ENCODE measurements at places on chromosomes 16 and 17. TPM values are rescaled to one million over a fixed set of nuclear protein-coding genes. Genes with fewer than 3 reads are reported as not detected.

HSPB9 gene
- not detected for total RNA-seq

SOST gene
- total RNA-seq: not detected

ITGAL gene
- total RNA-seq: 8.8 TPM

ATP2C2 gene
- not detected for total RNA-seq

GRCh38 chr16:67393111-67393787, at the start of gene TPPP3:
Gene TPPP3 (minus strand): TSS chr16:67393498. CDS start chr16:67391111, 2,387 bp downstream.
- DNase-seq: peak; percentile 77

GAS2L2 gene
- 1.4 TPM for total RNA-seq

ZNF598 gene
- total RNA-seq: 83.1 TPM

DNA sequence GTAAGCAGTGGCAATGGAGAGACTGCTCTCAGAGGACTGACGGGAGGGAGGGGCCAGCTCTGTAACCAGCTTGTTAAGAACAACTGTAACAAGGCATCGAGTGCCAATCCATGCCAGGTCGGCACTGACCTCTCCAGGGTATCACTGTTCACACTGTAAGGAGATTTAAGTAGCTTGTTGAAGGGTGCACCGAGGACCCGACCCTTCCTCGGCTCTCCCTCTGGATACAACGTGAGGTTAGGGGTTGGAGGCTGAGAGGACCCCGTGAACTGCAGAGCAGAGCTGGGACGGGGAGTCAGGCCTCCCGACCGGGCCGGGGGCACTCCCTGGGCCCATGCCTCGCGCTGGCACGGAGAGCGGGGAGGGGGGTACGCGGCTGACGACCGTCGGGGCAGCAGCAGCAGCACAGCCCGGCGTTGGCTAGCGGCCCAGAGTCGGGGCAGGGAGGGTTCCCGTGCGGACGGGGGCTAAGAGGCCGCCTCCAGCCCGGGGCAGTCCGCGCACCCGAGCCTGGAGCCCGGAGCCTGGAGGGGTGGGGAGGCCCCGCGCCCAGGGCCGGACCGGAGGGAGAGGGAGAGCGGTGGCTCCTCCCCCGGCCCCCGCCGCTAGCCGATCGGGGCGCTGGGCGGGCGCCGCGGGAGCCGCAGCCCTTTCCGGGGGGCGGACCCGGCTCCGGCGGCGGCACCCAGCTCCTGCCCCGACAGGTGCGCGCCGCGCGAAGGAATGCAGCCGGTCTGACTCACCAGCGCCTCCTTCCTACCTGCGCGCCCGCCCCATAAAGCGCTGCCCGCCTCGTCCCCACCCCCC, at the start of gene ITGB4:
Gene ITGB4, plus strand, starts transcription at position 804 of the 807 bp plus-strand sequence. CDS start 3,245 bp downstream, outside the sequence.
- no peak for DNase-seq

CCL18 gene
- not detected for total RNA-seq

- no peak for DNase-seq
These were observed 119.5 kb downstream of the PARN start for GRCh38 chr16:14510581-14510938.

GLYR1 gene
- 57.7 TPM for total RNA-seq

CPHXL2 gene
- total RNA-seq: not detected

- no peak for DNase-seq
These were observed 113.5 kb downstream of the DYNLRB2 start for GRCh38 chr16:80654094-80654862.

DNA sequence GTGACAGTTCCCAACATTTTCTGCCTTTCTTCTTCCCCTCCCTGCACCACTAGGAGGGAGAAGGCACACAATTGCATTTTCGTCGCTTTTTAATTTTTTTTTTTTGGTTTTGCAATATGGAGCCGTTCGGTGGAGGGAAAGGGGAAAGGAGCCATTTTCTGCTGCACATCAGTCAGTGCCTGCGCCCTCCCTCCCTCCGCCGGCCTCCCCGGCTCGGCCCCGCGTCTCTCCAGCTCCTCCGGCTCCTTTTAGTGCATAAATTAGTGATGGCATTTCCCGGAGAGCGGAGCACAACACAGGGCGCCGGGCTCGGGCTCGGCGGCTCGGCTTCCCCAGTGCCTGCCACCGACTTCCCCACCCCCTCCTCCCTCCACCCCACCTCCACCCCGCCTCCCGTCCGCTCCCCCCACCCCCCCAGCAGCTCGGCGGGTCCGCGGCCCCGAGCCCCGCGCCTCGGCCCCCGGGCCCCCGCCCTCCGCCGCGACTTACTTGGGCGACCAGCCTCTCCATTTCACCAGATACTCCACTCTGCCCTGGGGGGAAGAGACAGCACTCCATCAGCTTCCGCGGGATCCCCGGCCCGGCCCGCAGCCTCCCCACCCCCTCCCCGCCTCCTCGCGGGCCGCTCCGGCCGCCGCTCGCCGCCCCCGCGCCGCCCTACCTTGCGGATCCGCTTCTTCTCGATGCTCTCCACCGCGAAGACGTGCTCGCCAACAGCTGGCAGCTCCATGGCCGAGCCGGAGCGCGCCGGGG, 542 bp downstream of the CBX4 start:
- no peak for DNase-seq

TSPAN10 gene
- total RNA-seq: 0.84 TPM

SLX1A gene
- total RNA-seq: 53.1 TPM

DNA sequence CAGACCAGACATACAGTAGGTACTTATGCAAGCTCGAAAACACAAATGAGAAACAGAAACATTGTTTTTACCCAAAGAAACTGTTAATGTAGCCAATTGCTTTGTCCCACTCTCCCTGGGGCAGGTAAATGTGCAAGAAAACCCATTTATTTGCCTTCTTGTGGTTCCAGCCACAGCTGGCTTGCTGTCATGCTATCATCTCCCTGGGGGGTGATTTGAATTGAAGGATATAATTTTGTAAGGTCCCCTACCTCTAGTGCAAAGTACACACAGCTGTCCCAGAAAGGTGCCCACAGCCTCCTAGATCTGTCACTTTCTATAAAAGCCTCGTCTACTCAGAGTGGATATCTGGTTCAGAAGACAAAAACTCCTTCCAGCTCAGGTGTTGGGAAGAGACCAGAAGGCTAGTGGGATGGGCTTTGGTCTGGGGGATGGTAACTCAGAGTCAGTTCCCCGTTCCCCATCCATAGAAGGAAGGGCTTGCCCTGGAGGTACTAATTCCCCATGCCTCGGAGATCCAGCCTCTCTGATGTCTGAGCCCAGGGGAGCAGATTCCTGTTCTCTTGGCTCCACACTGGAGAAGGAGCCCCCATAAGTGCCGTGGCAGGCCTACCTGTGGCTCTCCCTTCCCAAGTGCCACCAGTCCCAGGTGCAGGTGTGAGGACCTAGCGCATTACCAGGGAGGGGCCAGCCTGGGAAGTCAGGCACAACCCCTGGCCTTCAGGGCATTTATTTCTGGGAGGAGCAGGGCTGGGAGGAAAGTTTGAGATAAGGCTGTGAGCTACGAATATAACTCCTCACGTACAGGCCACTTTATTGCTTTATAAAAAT, 2.4 kb upstream of the PRR15L start:
- DNase-seq: no peak

NHERF2 gene
- total RNA-seq: 68.6 TPM

MEIOC gene
- not detected for total RNA-seq

- no peak for DNase-seq
These were observed 59.5 kb upstream of the GSE1 start for GRCh38 chr16:85553436-85554113.

- DNase-seq: no peak
These were observed 48.4 kb downstream of the TOX3 start for GRCh38 chr16:52498328-52499059.

DNA sequence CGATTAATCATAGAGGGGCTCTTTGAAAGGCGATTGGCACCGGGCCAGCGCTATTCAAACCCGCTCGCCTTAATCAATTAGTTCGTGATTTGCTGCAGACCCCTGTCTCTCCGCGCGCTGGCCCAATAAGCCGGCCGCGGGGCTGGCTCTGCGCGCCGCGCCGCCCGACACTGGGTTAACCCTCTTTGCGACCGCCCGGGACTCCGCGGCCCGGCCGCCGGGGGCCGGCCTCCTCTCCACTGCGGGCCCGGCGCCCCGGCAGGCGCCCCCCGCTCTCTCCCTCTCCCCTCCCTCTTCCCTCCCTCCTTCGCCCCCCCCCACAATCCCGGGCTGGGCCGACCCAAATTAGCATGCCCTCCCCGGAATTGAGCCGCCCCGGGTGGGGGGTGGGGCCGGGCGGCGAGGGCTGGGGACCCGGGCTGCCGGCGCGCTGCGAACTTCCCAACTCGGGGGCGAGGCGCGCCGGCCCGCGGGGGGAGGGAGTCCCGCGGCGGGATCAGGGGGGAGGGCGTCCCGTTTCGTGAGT, 428 bp upstream of the SALL1 start:
- peak; percentile 17 for DNase-seq

GRCh38 chr17:79135628-79136405, 61.2 kb downstream of the ENGASE start:
- DNase-seq: no peak

NOS2 gene
- 0.84 TPM for total RNA-seq

MT3 gene
- total RNA-seq: 291 TPM

GRCh38 chr16:14179116-14179515, 108.0 kb downstream of the MRTFB start:
- no peak for DNase-seq

- no peak for DNase-seq
These were observed 14.1 kb downstream of the SLC7A6OS start for GRCh38 chr16:68296693-68297092.

CD300LB gene
- not detected for total RNA-seq

DNA sequence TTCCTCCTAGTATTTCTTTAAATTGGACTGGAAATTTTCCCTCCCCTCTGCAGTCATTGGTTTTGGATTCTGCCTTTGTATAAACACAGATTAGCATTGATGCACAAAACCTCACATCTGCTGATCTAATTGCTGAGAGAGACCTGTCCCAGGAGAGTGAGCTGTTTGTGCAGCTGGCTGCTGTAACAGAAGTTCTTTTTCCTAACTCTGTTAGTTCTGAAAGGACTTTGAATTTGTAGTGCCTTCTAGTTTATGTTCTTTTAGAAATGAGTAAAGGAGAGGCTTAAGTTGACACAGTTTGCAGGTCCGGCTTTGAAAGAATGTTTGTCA, 45.2 kb upstream of the KPNB1 start:
- DNase-seq: peak; percentile 63

DNA sequence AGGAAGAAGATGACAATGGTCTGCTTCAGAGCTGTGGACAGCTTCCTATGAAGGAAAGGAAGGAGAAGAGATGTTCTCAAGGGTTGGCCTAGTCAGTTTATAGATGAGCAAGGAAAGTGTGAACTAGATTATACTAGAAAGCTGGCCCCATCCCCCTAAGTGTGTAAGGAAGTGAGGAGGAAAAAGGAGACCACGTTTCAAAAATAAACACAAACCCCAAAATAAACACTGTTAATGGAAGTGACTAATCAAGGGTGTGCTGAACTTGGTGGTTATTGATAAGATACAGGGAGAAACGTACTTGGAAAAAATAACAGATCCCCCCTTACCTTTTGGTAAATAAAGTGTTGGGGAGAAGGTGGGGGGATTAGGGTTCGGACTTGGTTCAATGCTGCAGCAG, 267.1 kb downstream of the SOX9 start:
- no peak for DNase-seq

DNA sequence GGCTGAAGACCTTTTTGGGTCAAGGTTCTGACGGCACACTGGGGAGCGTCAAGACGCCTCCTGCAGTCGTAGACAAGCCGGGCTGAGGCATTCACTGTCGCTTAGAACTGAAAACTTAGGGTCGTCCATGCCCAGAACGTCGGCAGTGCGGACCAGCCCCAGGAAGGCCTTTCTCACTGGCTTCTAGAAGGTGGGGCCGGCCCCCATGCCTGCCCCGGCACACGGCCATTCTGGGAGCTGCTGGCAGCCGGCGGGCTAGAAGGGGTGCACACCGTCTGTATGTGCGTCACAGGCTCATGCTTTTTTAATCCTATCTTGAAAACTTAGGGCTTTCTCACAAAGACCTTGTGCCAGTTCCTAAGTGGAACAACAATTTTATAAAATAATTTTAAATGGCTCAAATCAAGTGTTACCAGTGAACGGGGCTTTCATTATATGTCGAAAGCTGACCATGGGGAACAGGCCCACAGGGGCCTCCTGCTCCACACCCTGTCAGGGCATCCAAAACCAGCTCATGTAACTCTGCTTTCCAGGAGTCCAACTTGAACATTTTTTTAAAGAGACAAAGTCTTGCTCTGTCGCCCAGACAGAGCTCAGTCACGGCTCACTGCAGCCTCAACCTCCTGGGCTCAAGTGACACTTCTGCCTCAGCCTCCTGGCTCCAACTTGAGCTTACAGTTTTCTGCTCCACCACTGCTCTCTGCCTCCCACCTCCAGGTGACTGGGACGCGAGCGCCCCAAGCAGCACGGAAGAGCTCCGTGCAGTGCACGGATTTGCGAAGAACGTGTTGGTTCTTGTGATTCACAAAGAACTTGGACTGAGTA, 111.2 kb downstream of the ANKRD11 start:
- no peak for DNase-seq

CIBAR2 gene
- total RNA-seq: not detected

GRCh38 chr16:89536886-89537548, 23.5 kb upstream of the RPL13 start:
- no peak for DNase-seq

SPATA22 gene
- total RNA-seq: 2.7 TPM

- DNase-seq: no peak
These were observed 2.7 kb downstream of the ESRP2 start for GRCh38 chr16:68233085-68233834.

DNA sequence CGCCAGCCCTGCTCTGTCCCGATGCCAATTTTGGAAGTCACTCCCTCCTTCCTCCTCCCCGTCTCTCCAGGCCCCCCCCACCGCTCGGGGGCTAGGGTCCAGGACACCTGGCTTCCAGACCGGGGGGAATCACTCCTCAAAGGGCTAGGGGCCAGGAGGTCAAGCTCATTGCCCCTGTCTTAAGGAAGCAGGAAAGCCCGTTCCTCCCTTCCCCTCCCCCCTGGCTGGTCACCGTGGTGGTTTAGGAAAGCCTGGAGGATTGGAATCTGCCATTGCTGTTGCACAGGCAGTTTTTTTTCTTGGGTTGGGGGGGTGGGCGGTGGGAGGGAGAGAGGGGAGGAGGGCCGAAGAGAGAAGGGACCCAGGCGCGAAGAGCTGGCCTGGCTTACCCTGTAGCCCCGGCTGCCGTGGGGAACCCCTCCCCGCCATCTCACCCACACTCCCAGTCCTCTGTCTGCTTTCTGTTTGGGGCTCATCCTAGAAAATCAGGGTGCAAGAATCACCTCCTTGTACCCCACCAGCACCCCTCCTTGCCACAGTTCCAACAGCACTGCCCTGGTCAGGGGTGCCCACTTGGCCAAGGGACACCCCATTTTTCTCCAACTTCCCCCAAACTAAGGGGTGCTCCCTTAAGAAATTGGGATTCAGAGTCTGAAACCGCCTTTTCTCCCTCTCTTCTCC, 2.9 kb upstream of the BCL6B start:
- no peak for DNase-seq

Data from tibial nerve (tissue), 4 donors.